Naive thymus-derived CD8-positive, alpha-beta T cell (primary cell): ENCODE measurements at places on chromosomes 1 and 21.

DNA sequence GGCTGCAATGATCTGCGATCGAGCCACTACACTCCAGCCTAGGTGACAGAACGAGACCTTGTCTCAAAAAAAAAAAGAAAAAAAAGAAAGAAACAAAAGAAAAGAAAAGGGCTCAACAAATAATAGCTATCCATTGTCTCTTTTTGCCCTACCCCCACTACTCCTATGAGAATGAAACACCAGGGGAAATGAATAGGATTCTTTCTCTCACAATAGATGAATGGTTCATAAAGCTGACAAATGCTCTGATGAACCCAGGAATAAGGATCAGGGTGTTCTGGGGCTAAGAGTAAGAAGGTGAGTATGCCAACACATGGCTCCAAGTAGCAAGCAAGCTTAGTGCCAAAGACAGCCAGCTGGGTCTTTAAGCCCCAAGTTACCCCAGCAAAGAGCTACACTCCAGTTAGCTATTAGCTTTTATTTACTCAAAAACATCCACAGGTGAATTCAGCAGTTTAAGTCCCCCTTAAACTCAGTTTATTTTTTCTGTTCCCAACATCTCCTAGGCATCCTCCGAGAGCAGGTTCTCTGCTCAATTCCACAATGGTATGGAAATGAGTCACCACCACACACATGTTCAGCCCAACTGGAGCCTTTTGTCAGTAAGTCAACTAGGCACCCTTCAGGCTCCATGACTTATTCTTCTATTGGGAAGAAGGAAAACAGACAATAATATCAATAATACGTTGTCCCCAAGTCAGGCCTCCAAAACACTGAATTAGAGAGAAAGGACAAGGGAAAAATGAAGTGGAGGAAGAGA lies 4.2 kb downstream of the ADORA3 start:
- peaks cover 31% of the 10 kb centered on the region for H3K4me1 ChIP-seq
- no peaks in the 10 kb centered on the region for H3K27me3 ChIP-seq
- H3K4me3 ChIP-seq, result no peak overlapping the region
- DNase-seq, result no peak

DNA sequence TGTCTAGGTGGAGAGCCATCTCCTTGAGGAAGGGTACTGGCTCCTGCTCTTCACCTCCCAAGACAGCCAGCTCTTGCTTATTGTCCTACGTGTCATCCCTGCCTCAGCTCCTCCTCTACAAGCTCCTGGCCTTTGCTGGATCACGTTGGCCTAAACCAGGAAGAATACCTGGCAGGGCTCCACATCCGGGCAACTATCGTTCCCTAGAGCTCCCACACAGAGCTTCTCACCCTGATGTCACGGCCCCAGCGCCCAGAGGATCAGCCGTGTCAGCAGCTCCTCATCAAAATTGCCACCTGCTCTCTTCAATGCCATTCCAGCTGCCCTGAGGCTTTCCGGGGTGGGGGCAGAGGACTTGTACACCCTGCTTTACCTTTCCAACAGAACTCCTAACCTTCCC lies 1.9 kb upstream of the TPM3 start:
- peaks cover 12% of the 10 kb centered on the region for H3K27me3 ChIP-seq
- no peak for DNase-seq
- H3K36me3 ChIP-seq, result no peaks in the 10 kb centered on the region
- H3K4me3 ChIP-seq, result no peak overlapping the region
- no peak overlapping the region for H3K27ac ChIP-seq

DNA sequence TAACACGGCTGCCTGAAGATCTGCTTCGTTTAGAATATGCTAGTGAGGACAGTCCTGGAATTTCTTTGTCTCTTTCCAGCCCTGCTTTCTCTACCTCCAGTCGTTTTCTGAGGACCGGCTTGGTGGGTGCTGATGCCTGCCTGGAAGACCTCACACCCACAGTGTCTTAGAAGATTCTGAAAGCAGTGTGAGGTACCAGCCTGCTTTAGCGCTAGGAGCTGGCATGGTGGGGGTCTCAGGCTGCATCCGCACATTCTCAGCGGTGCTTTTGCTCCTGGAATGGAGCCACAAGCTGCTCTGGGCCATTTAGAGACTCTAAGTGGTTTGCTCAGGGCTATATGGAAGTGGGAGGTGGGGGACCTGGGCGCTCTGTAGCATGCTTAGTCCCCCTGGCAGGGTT lies 61.4 kb downstream of the CD247 start:
- peak overlapping the region; percentile 89 for H3K4me3 ChIP-seq
- H3K36me3 ChIP-seq, result no peaks in the 10 kb centered on the region
- H3K4me1 ChIP-seq, result peaks cover 72% of the 10 kb centered on the region
- no peak for DNase-seq
- H3K27me3 ChIP-seq, result no peaks in the 10 kb centered on the region

DNA sequence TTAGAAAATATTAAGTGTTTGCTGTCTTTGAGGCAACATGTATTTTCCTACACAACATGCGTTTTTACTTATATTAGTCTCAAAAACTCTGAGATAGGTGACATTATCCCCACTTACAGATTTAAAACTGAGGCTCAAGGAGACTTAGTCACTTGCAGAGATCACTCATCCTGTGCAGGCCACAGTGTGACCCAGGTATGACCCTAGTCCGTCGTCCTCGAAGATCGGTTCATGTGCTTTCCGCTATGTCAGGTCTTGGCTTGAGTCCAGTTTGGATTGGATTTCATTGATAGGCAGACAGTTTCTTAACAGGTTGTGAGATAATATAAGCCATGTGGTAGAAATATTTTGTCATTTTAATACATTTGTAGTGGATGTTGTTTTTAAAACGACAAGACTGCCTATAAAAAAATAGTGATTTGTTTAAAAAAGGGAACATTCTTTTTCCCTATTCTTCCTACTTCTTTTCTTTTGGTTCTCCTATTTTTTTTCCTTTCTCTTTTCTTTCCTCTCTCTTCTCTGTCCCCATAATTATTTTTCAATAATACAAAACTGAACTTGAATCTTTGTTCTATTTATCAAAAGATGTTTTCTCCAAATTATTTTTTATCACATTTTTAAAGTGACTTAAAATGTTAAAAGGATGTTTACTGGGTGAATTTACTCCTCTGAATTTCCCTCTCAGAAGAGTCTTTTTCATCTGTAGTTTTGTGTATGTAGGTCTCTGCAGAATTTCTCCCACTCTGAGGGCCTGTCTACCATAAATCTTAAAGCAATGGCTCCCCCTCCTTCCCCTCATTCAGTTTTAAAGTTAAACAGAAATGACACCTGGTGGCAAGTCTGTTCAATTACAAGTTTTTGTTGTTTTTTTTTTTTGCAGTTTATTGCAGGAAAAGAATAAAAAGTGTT lies 81.8 kb downstream of the PHTF1 start:
- no peak overlapping the region for H3K4me3 ChIP-seq
- no peak overlapping the region for H3K27ac ChIP-seq
- no peaks in the 10 kb centered on the region for H3K36me3 ChIP-seq

DNA sequence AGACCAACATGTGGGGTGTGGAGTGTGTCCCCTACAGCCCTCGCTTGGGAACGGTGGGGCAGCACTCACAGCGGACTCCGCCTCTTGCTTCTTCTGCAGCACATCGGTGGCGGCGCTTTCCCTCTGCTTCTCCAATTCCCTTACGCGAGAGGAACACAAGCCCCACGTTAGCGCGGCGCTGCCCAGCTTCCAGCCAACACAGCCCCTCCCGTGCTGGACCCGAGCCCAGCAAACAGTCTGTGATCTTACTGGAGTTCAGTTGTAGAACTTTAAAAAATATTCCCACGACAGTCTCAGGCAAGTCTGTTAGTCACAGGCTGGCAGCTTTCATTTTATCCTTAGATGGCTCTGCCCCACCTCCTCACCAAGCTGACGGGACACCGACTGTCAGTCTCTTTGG lies 13.6 kb downstream of the THAP3 start:
- peak overlapping the region; percentile 35 for H3K27ac ChIP-seq
- no peaks in the 10 kb centered on the region for H3K27me3 ChIP-seq
- no peak for DNase-seq
- H3K36me3 ChIP-seq, result no peaks in the 10 kb centered on the region
- H3K4me1 ChIP-seq, result peaks cover 1% of the 10 kb centered on the region

GRCh38 chr1:909861-910310 lies 13.8 kb upstream of the SAMD11 start:
- H3K4me3 ChIP-seq, result no peak overlapping the region
- H3K27me3 ChIP-seq, result peaks cover 36% of the 10 kb centered on the region
- peaks cover 14% of the 10 kb centered on the region for H3K4me1 ChIP-seq
- no peak for DNase-seq

GRCh38 chr1:9410737-9411297 lies 118.1 kb downstream of the SPSB1 start:
- H3K27ac ChIP-seq, result peak overlapping the region; percentile 80
- H3K4me1 ChIP-seq, result peaks cover 28% of the 10 kb centered on the region
- no peaks in the 10 kb centered on the region for H3K36me3 ChIP-seq

DNA sequence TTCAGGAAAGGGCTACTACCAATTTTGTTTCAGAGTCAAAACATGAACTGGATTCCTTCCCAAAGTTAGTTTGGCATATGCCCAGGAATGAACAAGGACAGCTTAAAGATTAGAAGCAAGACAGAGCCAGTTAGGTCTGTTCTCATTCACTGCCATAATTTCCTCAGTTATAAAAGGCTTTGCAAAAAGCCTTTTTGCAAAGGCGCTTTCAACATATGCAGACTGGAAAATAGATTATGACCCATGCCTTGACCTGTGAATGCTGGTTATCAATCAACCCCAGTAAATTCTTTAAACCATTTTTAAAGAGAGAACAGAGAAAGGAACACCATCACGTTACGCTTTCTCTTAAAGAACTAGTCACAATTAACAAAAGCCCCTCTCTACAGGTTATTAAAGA lies 1.7 kb upstream of the FRRS1 start:
- DNase-seq, result no peak
- H3K27ac ChIP-seq, result no peak overlapping the region
- H3K36me3 ChIP-seq, result no peaks in the 10 kb centered on the region

DNA sequence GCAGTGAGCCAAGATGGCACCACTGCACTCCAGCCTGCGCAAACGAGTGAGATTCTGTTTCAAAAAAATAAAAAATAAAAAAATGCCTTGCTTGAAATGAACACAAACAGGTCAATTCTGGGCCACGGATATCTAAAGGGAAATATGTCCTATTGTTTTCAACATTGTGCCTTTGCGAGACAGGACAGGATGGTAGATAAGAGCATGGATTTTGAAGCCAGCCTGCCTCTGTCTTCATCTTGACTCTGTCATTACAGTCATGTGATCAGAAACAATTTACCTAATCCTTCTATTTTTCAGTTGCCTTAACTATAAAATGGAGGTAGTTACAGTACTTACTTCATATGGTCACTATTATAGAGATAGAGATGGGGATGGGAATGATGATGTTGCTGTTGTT lies 56.7 kb upstream of the ZSWIM5 start:
- H3K4me1 ChIP-seq, result no peaks in the 10 kb centered on the region
- H3K27ac ChIP-seq, result no peak overlapping the region
- H3K36me3 ChIP-seq, result peaks cover 5% of the 10 kb centered on the region
- H3K4me3 ChIP-seq, result no peak overlapping the region
- no peak for DNase-seq

- H3K27me3 ChIP-seq, result no peaks in the 10 kb centered on the region
- DNase-seq, result no peak
- H3K36me3 ChIP-seq, result peaks cover 22% of the 10 kb centered on the region
- no peak overlapping the region for H3K27ac ChIP-seq
- no peaks in the 10 kb centered on the region for H3K4me1 ChIP-seq
These were observed 107.9 kb downstream of the USP25 start for GRCh38 chr21:15837645-15838044.

DNA sequence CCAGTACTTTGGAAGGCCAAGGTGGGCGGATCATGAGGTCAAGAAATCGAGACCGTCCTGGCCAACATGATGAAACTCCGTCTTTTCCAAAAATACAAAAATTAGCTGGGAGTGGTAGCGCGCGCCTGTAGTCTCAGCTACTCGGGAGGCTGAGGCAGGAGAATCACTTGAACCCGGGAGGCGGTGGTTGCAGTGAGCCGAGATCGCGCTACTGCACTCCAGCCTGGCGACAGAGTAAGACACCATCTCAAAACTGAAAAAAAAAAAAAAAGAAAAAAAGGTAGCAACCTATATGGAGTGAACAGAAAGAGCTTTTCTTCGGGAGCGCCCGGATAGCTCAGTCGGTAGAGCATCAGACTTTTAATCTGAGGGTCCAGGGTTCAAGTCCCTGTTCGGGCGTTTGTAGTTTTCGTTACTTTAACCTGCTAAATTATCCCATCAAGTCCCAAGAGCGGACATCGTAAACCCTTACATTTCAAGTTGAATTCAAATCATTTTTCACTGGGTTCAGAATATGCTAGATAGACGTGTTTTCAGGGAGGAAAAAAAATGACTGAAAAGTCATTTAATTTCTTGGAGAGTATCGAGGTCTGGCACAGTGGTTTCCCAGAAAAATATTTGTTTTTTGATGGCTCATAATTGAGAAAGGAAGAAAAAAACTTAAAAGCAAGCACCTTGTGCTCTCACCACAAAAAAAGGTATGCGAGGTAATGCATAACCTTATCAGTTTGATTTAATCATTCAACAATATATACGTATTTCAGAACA lies 9.8 kb upstream of the MDM4 start:
- H3K27ac ChIP-seq, result peak overlapping the region; percentile 100
- peak; percentile 68 for DNase-seq
- H3K36me3 ChIP-seq, result peaks cover 4% of the 10 kb centered on the region
- H3K27me3 ChIP-seq, result no peaks in the 10 kb centered on the region
- H3K4me3 ChIP-seq, result peak overlapping the region; percentile 92
- peaks cover 47% of the 10 kb centered on the region for H3K4me1 ChIP-seq

GRCh38 chr1:178581351-178582303 lies 68.7 kb downstream of the TEX35 start:
- no peak for DNase-seq
- H3K27me3 ChIP-seq, result peaks cover 3% of the 10 kb centered on the region
- no peak overlapping the region for H3K4me3 ChIP-seq
- no peak overlapping the region for H3K27ac ChIP-seq
- no peaks in the 10 kb centered on the region for H3K4me1 ChIP-seq

DNA sequence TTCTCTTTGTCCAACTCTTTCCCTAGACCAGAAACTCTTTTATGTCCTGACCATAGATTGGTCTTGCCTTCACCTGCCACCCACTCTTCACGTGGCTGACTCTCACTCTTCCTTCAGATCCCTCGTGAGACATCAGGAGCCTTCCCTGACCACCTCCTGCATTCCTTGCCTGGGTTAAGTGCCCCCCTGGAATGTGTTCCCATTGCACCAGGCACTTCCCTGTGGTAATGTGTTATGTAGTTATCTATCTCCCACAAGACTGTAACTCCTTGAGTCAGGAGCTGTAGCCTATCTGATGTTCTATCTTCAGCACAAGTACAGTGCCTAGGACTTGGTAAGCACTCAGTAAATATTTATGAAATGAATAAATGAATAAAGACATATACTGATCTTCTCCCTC lies 111.2 kb upstream of the CTTNBP2NL start:
- no peak overlapping the region for H3K27ac ChIP-seq
- no peak for DNase-seq
- H3K36me3 ChIP-seq, result no peaks in the 10 kb centered on the region
- no peaks in the 10 kb centered on the region for H3K4me1 ChIP-seq
- peaks cover 35% of the 10 kb centered on the region for H3K27me3 ChIP-seq
